Stimulated activated CD8-positive, alpha-beta memory T cell treated with anti-CD3 and anti-CD28 coated beads, Interleukin-2, amount 100 ng/mL, for 1 hour (primary cell): ENCODE measurements at places on chromosomes 13 and 19.
A peak's percentile ranks its signal among the peaks of the same experiment; 100 is the strongest.

DNA sequence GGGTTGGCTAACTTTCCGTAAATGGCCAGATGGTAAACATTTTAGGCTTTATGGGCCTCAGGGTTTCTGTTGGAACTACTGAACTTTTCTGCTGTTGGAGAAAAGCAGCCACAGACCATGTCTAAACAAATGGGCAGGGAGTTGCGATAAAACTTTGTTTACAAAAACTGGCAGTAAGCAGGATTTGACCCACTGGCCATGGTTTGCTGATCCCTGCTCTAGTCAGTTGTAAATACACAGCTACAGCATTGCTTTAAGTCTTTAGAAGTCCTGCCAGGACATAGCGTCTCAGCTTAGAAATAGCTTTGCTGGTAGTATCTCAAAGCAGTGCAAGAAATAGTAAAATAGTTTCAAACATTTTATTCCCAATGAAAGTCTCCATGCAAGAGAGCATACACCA, 88.4 kb downstream of the NALCN start:
- no peak for DNase-seq

- DNase-seq = no peak
These were observed 1.3 kb downstream of the PALM start for GRCh38 chr19:709965-710571.

DNA sequence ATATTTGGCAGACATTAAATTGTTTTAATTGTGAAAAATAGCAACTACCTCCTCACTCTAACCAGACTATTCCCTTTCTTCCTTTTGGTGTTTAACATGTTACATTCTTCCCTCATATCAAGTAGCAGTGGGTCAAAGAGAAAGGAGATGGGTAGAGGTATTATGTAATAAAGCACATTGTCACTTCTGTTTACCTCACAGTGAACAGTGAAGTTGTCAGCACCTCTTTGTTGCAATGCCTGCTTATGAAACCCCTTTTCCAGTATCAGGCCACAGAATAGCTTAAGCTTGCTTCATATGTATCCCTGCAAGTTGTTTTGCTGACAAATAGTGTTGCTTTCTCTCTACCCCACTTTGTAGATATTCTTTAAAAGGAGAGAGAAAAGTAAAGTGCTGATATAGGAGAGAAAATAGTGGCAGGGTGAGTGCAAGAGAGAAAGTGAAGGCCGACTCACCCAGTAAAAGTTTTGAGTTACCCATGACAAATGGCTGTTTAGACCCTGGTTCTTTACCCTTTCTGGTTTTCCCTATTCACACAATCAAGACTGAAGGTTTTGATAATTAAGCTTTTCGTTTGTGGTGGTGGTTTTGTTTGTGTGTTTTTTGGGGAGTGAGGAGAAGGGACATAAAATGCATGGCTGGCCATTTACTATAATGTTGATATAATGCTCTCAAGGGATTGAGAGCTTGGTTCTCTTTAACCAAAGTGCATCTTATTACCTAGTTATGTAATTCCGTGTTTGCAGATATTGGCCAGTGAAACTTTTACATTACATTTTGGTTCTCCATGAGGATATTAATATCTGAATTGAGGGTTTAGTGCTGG, 3.7 kb downstream of the ITM2B start:
- DNase-seq = no peak

DNA sequence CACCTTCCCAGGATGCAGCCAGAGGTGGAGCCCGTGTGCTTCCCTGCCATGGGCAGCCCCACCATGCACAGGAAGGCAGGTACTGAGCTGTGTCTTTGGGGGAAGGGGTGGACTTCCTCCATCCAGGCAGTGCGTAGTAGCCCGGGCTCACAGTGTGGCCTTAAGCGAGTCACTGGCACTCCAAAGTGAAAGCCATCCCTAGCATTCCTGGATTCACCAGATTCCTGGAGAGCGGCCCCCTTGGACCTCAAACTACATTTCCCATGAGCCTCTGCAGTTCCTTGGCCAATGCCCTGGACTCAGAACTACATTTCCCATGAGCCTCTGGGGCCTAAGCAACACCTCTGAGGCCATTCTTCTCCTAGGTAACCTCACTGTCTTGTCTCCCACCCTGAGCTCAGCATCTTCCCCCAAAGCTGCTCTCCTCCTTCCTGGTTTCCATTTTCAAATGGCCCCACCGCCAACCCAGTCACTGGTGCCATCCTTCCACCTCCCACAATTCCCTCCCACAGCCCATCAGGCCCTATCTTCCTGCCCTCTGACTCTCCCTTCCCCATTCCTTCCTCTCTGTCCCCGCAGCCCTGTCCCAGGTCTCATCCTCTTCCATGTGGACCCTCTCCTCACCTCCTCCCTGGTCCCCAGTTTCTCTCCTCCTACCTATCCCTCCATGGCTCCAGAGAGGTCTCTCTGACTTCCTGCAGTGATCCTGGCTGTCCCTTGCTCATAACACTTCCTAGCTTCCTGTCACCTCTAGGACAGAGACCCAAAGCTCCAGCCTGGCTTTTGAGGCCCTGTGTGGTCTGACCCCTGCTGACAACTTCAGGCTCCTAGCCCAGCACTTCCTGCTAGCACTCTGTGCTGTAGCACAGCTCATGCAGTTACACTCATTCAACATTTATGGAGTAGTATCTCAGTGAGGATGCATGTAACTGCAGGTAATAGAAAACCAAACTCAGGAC, at the start of gene C19orf81:
Gene C19orf81 (plus strand): TSS at position 13 of the 959 bp plus-strand sequence. CDS start 0 bp downstream, at position 13.
- no peak for DNase-seq

- no peak for DNase-seq
These were observed 1.3 kb downstream of the ICAM5 start for GRCh38 chr19:10290876-10291553.

DNA sequence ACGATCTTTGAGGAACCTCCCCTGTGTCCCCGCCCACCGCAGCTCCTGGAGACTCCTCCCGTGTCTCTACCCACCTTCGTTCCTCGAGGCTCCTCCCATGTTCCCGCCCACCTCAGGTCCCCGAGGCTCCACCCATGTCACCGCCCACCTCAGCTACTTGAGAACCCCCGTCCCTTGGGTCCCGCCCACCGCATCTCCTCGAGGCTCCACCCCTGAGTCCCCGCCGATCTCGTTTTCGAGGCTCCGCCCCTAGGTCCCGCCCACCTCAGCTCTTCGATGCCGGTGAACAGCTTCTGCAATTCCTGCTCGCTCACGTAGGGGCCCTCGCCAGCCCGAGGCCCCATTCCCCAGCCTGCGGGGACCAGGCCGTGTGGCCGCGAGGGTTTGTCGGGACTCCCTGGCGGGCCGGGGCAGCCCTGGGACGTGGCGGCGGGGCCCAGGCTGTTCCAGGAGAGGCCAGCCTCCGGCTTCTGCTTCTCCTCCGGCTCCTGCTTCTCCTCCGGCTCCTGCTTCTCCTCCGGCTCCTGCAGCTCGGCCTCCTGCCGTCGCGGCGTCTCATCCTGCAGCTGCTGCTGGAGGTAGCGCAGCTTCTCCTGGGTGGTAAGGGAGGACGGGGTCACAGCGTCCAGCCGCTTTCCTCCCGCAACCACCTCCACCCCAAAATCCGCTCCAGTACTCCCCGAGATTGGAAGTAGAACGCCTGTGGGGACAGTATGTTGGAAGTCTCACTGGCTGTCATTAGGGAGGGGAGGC, 16.7 kb downstream of the TSKS start:
- peak; percentile 10 for DNase-seq

DNA sequence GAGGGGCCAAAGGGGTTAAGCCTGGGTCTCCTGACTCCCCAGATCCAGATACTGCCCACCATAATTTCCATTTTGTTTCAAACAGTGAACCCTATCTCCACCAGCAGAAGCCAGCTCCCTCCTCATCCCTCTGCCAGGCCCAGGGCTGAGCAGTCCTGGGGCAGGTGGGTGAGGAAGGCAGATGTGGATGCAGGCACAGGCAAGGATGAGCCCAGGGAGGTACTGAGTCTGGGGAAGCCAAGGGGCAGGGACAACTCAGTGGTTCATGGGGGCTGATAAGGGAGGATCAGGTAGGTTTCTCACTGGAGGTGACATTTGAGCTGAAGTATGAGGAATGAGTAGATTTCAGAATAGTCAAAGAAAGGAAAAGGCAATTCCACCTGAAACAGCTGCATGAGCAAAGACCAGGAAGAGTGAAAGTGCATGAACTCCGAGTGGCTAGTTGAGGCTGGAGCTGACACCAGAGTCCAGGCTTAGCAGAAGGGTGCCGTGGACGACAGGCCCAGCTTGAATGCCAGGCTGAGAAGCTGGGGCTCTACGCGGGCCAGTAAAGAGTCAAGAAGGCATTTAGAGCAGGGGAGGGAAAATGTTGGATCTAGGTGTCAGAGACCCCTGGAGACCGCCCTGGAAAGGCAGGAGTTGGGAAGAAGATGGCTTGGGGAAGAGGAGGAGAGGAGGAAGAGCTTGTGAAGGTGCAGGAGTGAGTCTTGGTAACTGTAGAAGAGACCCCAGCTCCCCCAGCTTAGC, 10.3 kb downstream of the CIC start:
- no peak for DNase-seq

DNA sequence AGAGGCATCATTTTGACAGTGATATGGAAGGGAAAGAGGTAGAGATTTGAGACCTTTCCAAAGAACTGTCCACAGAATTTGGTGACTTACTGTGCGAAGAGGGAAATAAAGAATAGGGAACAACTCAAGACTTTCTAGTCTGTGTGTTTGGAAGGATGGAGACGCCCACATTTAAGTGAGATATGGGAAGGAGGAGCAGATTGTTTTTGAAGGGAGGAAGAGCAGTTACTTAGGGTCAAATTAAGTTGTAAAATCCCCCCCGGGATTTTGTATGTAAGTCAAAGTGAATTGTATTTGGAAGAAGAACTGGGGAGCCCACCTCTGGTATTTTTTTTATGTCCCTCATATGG, 1.2 kb downstream of the USPL1 start:
- no peak for DNase-seq

- DNase-seq = no peak
These were observed 69.1 kb downstream of the URI1 start for GRCh38 chr19:30011051-30011578.

GRCh38 chr13:101423872-101424271, 7.6 kb upstream of the NALCN start:
- DNase-seq = no peak

GRCh38 chr13:112067116-112067741, at the start of gene SOX1:
SOX1 (plus strand) TSS chr13:112067149; CDS start chr13:112067659, 510 bp downstream.
- no peak for DNase-seq

DNA sequence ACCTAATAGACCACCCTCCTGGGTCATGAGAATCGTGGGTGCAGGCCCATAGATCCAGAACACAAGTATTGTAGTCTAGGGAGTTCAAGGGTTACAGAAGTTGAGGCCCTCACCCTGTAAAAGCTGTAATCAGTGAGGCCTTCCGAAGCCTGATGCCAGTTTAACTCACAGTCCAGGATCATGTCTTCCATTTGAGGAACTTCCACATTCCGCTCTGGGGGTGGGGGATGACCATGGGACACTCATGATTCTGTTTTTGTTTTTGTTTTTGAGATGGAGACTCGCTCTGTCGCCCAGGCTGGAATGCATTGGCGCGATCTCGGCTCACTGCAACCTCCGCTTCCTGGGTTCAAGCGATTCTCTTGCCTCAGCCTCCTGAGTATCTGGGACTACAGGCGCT, 1.7 kb upstream of the RASIP1 start:
- DNase-seq = no peak

DNA sequence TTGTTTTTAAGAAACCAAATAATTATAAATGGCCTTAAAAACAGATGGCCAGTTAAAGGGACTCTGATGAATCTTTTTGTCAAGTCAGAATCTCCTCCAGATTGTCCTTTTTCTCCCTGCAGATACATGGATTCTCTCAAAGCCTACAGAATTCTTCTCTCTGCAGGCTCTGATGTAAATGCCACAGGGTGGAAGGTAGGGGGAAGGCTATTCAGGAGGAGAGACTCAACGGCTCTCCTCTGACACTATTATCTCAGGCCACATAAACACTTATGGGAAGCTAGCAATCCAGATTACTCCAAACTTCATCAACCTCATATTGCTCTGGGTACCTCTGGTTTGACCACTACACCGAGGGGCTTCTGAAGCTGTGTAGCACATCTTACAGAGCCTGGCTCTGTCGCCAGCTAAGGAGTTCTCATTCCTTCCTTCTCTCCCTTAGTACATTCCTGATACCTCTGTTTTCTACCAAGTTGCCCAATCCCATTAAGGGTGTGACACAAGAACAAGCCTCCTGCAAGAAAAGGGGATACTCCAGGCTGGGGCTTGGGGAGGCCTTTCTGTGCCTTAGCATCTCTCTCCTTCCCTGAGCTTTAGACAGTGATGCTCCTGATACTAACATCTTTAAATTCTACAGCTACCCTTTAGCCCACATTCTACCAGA, 14.9 kb downstream of the LCP1 start:
- DNase-seq = no peak

DNA sequence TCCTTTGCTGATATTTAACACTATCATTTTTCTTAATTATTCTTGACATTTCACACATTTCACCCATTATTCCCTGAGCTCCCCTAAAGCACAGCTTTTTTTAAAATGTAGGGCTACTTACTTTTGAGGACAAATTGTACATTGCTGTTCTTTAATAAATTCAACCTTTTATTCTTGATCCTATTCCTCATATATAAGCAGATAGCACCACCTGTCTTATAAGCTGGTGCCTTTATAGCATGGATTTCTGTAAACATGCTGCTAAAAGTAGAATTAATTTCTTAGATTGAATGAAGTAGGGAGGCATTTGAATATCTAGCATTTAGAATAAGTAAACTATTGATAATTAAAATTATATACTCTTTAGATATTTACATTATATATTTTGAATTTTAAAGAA, 603.4 kb upstream of the PCDH9 start:
- DNase-seq = no peak

DNA sequence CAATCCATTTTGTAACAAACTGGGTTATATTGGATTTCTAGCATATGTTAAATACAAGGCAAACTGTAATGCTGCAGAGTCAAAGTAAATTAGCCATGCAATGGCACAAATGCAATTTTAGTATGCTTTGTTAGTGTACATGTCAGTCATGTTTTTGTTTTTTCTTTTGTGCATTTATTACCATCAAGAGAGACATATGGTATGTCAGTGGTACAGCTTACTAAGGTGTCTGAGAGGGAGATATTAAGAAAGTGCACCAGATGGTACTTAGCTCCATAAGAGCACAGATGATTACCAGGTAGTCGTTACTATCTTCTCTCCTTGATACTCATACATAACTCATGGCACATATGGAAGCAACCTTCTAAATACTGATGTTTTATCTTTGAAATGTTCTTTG, 550.3 kb downstream of the GPC5 start:
- DNase-seq = no peak
